Esophagus squamous epithelium (tissue), 5 donors: ENCODE measurements at places on chromosomes 1 and 21.

- no peak for DNase-seq
Measured at GRCh38 chr1:27873671-27874384, 1.5 kb downstream of the THEMIS2 start.

GRCh38 chr1:181101581-181102226 is 13.2 kb downstream of the IER5 start:
- no peak for DNase-seq

- DNase-seq, result no peak
Measured at GRCh38 chr1:41711581-41711980, 207.1 kb downstream of the HIVEP3 start.

DNA sequence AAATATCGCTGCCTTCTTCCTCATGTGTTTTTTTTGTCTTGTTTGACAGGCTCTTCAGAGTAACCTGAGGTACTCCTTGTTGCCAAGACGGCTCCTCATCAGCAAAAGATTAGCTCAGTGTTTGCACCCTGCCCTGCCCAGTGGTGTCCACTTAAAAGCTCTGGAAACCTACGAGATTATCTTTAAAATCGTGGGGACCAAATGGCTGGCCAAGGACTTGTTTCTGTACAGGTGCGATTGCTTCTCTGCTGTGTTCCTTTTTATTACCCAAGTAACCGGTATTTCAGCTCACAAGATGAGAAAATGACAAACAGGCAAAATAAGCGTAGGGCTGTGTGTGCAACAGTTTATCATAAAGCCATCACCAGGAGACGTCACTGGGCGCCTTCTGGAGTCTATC is 42.4 kb downstream of the DOP1B start:
- DNase-seq, result no peak

DNA sequence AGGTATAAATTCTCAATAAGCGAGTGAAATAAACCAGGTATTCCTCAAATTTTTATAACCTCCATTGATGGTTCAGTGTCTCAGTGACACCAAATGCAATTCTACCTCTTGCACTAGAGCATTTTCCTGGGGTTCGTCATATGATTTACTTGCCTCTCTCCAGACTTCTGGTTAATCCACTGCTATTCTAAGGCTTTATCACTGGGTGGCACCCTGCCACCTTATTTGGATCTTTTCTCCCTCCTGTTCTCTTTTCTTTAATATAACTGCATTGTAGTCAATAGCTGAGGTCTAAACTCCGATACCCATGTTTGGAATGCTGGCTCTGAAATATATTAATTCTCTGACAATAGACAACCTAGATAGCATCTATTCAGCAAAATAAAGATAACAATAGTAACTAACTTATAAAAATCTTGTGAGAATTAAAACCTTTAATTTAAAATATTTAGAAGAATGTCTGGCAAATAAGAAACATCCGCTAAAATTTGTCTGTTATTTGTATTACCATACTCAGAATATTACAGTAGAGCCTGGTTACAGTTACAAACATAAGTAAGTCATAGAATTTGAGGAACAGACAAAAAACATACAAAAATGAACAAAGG is 436.4 kb downstream of the PLA2G4A start:
- no peak for DNase-seq

GRCh38 chr1:116332451-116332850 is 40.6 kb upstream of the ATP1A1 start:
- DNase-seq, result no peak

GRCh38 chr1:1048765-1049164 is 25.3 kb downstream of the RNF223 start:
- no peak for DNase-seq

DNA sequence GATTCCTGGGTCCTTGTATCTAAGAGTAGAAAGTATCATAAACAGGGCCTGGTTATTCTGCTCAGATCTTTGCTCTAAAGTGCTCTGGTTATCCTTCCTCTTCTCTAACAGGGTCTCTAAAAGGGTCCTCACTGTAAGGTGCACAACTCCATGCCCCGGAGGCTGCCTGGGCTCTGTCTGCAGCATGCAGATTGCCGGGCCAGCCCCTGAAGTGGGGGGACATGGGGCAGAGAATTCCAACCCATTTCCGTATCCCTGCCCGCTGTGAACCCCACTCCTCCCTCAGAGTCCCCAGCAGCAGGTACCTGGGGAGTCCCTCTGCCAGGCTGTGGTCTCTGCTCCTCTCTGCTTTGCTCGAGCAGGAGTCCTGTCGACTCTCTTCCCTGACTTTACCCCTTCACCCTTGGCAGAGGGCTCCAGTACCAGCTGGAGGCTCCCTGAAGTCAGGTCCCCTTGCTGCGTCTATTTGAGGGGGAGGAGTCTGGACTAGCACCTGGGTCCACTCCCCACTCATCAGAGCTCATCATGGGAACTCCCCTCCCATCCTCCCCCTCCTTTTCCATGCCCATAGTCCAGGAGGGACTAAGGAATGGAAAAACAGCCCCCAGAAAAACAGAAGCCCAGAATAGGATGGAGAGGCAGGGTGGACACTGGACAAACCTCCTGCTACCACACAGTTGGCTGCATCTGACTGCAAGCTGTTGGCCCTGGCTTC is 12.1 kb downstream of the BLACAT1 start:
- no peak for DNase-seq

DNA sequence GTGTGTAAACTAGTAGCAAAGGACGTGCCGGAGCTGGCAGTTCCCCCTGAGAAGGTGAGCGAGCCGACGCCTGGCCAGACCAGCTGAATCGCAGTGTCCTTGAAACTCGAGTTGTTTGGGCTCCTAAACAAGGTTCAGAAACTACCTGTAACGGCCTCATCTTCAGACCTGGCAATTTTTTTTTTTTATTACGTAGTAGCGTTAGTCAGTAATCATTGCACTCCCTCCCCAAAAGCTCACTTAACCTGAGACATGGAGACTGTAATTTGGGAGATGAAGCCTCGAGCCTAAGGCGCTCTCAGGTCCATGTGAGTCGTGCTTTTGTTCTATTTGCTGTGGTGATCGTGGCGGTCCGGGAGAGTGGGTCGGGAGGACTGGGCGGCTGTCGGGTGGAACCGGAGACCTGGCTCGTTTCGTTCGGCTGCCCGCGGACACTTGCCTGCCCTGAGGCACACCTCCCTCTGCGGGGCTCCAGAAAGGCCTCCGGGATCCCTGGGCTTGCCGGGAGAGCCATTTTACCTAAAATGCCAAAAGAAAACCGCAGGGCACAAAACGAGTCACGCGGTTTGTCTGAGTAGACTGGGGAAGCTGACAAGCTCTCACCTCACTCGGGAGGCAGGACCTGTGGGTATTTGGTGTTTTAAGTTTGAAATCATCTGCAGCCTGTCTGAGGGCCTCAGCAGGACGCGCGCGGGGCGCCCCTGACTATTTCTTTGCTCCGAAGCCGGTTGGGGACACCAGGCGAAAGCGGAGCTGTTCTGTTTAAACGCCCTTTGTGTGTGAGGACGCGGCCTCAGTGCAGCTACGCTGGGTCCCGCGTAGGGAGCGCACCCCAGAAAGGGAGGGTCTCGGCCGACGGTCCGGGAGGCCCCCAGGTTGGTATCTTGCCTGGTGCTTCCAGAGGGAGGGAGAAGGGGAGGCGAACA is 722 bp downstream of the LHX8 start:
- no peak for DNase-seq

- no peak for DNase-seq
Measured at GRCh38 chr1:210237981-210238380, 5.4 kb downstream of the SERTAD4 start.

GRCh38 chr21:46159841-46160656 is 4.7 kb upstream of the FTCD start:
- no peak for DNase-seq

- no peak for DNase-seq
Measured at GRCh38 chr1:55015731-55016620, 17.2 kb downstream of the BSND start.

- no peak for DNase-seq
Measured at GRCh38 chr1:236509647-236510401, 14.0 kb upstream of the LGALS8 start.

GRCh38 chr1:207470927-207471326 is 16.8 kb downstream of the CR2 start:
- DNase-seq, result no peak

- DNase-seq, result no peak
Measured at GRCh38 chr1:72557446-72558049, 275.2 kb upstream of the NEGR1 start.

GRCh38 chr1:24754229-24754628 is 9.0 kb downstream of the CLIC4 start:
- DNase-seq, result no peak

- DNase-seq, result no peak
Measured at GRCh38 chr1:220151454-220151853, 57.5 kb downstream of the IARS2 start.

- no peak for DNase-seq
Measured at GRCh38 chr1:21265644-21266043, 24.6 kb downstream of the ECE1 start.

DNA sequence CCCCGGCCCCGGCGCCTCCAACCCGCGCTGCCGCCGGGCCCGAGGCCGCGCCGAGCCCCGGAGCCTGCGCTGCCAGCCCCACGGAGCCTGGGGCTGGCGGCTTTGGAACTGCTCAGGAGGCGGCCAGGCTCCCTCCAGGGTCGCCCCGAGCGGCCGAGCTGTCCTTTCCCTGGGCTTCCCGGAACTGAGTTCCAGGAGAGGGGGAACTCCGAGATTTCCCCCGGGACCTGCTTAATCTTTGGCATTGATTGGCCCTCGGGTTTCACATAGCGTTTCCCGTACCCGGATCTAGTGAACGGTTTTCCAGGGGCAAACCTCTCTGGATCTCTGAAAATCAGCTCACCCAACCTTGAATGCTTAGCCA is 504 bp downstream of the H6PD start:
- no peak for DNase-seq

- DNase-seq, result no peak
Measured at GRCh38 chr21:38797470-38797869, 8.3 kb upstream of the ETS2 start.

GRCh38 chr1:110706621-110707020 is 31.9 kb upstream of the KCNA3 start:
- no peak for DNase-seq

DNA sequence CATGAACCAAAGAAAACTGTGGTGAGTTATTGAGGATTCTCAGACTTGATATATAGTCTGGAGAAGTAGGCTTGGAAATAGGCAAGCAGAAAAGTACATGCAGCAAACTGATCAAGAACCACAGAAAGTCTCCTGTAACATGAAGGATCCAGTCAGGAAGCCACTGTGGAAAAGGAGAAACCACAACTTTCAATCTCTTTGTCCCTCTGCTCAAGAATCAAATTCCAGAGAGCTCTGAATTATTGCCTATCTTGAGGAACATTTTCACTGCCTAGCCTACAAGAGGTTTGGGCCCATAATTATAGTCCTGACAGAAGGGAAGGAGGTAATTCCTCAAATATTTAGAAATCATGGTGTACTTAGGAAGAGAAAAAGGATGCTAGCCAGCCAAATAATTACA is 43.0 kb upstream of the ADAMTS1 start:
- no peak for DNase-seq

- DNase-seq, result no peak
Measured at GRCh38 chr1:197439708-197440280, 171.7 kb downstream of the CRB1 start.

- DNase-seq, result no peak
Measured at GRCh38 chr1:234709473-234710228, 99.7 kb upstream of the IRF2BP2 start.

DNA sequence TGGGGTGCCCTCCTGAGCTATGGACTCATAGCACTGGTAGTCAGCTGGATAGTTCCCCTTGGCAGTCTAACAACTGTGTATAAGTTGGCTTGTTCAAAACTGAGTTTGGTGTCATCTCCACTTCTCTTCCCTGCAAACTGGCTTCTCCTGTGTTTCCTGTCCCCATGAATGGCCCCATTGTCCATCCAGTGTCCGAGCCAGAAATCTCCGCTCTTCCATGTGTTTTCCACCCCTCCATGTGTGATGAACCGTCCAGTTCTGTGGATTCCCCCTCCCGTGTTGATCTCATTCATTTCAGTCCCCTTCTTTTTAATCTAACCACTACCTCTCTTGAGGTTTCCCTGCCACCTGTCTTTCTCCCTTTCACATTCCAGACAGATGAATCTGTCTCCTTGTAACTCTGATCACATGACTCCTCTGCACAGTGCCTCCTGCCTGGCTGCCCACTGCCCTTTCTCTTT is 195.7 kb downstream of the ROR1 start:
- DNase-seq, result no peak

DNA sequence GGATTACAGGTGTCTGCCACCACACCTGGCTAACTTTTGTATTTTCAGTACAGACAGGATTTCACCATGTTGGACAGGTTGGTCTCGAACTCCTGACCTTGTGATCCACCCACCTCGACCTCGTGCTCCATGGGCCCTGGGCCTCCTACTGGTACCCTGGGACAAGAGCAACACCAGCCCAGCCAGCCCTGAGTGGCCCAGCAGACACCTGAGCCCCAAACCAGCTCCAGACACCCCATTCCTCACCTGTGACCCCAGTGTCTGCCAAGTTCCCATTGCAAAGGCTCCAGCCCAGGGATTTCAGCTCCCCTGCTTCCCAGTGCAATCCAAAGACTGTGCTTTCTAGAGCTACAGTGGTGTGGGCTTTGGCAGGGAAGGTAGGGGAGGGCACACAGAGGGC is 14.6 kb downstream of the MEF2D start:
- DNase-seq, result no peak

- no peak for DNase-seq
Measured at GRCh38 chr1:178607718-178608408, 95.0 kb downstream of the TEX35 start.

DNA sequence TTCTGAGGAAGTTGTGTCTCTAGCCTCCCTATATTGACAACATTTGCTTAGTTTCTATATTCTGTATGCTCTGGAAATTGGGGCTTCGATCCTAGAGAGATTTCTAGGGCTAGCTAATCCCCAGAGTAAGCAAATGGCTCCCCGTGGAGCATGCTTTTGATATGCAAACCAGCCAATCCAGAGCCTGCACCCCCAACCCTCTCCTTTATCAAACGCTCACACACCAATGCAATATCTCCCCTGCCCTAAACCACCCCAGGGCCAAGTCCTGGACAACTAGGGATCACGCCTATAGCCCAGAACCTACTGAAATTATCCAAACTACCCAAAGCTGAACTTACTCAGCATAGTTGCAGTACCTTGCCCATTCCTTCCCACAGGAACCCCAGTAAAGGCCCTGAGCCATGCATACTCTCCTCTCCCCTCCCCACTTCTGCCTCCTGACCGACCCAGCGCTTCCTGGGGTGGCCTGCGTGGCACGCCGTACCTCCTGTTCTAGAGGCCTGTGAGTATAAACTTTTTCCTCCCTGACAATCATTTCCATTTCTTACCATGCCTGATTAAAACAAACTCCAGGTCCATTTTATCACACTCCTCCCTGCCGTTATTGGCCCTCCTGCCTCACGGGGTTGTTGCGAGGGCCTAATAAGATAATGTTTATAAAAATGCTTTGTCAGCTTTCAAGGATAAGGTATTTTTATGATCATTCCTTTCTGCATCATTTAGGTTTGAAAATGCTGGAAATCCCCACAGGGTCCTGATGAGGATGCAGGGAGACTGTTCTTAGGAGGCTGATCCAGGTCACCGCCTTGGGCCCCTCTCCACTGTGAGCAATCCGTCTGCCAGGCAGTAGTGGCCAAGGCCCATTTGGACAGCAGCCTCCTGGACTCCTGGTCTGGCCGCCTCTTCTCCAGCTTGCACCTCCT is 102.7 kb downstream of the TENT5C start:
- DNase-seq, result no peak
